ENCODE measurements at places on chromosomes 13 and 19. TPM values are rescaled to one million over a fixed set of nuclear protein-coding genes. Genes with fewer than 3 reads are reported as not detected.
A peak's percentile ranks its signal among the peaks of the same experiment; 100 is the strongest.

GRCh38 chr19:1765232-1765903 lies 12.1 kb downstream of the ONECUT3 start:
- no peak for DNase-seq

DNA sequence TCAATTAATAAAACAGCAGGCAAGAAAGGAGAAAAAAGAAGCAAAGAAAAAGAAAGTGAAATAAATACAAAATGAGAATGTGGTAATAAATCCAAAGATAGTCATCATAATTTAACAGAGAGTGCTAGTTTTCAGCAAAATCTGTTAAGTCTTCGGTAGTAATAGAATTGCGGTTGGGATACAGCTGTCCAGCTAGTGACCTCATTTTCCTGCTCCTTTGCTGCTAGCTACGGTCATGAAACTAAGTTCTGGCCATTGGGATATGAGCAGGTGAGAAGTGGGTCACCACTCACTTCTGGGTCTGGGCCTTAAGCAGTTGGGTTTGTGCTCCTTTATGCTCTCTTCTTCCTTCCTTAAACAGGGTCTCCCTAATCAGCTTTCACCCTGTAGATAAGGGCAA lies 11.7 kb upstream of the DGKH start:
- DNase-seq, result no peak

- DNase-seq, result no peak
Observed at GRCh38 chr19:10237702-10238101, 6.6 kb upstream of the S1PR2 start.

DNA sequence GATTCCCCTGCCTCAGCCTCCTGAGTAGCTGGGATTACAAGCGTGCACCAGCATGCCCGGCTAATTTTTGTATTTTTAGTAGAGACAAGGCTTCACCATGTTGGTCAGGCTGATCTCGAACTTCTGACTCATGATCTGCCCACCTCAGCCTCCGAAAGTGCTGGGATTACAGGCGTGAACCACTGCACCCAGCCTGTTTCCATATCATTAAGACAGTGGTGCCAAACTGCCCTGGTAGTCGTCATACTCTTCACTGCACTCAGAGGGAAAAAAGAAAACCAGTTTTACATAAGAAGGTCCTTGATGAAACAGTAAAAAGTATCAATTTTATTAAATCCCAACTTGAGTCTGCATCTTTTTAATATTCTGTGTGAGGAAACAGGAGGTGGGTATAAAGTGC lies 14.9 kb downstream of the CDADC1 start:
- no peak for DNase-seq

The DMKN gene
- 3.1 TPM for total RNA-seq

The TRPM4 gene
- total RNA-seq, result 17.0 TPM

The USHBP1 gene
- total RNA-seq, result 11.3 TPM

GRCh38 chr13:56187331-56187730 lies 953.4 kb upstream of the PRR20A start:
- DNase-seq, result peak; percentile 69

The CRLF1 gene
- 30.7 TPM for total RNA-seq

The IGFL2 gene
- total RNA-seq, result not detected

- DNase-seq, result no peak
Observed at GRCh38 chr13:26041444-26041843, 10.4 kb downstream of the SHISA2 start.

The METTL21C gene
- total RNA-seq, result not detected

The UQCR11 gene
- total RNA-seq, result 239 TPM

DNA sequence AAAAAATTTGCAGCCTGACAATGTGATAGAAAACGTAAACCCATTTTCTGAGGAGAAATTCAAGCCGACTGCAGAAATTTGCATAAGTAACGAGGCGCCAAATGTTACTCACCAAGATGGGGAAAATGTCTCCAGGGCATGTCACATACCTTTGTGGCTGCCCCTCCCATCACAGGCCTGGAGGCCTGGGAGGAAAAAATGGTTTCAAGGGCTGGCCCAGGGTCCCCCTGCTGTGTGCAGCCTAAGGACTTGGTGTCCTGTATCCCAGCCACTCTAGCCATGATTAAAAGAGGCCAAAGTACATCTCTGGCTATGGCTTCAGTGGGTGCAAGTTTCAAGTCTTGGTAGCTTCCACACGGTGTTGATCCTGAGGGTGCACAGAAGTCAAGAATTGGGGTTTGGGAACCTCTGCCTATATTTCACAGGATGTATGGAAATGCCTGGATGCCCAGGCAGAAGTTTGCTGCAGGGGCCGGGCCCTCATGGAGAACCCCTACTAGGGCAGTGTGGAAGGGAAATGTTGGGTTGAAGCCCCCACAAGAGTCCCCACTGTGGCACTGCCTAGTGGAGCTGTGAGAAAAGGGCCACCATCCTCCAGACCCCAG lies 1842.3 kb downstream of the PCDH9 start:
- no peak for DNase-seq

DNA sequence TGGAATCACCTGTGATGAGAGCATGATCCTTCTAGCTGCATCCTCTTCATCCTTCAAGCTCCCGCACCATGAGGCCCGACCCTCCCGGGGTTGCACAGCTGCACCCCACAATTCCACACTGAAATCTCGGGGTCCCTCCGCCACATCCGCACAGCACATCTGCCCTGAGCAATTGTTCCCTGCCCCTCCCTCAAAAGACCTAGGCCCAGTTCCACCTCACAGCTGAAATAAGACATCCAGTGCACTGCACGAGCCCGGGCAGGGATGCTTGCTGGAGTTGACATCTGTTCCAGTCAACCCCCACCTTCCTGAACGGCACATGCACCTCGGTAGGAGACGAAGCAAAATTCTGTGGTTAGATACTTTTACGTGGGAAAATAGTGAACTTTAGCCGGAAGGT lies 14.7 kb upstream of the SOX1 start:
- no peak for DNase-seq

GRCh38 chr13:103062079-103062478 lies 4.1 kb downstream of the SLC10A2 start:
- no peak for DNase-seq

- DNase-seq, result no peak
Observed at GRCh38 chr19:41309180-41310032, 566 bp upstream of the CCDC97 start.

DNA sequence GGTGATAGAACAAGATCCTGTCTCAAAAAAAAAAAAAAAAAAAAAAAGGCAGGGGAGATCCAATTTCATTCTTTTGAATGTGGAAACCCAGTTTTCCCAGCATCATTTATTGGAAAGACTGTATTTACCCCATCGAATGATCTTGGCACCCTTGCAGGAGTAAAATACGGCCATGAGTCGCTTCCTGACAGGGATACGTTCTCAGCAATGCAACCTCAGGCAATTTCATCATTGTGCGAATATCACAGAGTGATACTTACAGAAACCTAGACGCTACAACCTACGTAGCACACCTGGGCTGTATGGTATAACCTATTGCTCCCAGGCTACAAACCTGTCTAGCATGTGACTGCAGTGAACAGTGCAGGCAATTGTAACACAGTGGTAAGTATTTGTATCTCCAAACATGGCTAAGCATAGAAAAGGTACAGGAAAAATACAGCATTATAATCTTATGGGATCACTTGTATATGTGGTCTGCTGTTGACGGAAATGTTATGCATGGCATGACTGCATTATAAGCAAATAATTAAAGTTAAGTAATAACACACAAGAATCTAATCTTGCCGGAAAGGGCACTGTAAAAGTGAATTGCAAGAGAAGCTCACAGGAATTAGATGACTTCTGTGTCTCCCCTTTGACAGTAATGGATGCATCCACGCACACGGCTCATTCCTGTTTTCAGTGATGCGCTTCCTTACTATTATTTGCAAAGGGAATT lies 24.1 kb downstream of the RFX2 start:
- DNase-seq, result no peak

The JSRP1 gene
- total RNA-seq, result not detected

The LRRC4B gene
- 1.6 TPM for total RNA-seq

DNA sequence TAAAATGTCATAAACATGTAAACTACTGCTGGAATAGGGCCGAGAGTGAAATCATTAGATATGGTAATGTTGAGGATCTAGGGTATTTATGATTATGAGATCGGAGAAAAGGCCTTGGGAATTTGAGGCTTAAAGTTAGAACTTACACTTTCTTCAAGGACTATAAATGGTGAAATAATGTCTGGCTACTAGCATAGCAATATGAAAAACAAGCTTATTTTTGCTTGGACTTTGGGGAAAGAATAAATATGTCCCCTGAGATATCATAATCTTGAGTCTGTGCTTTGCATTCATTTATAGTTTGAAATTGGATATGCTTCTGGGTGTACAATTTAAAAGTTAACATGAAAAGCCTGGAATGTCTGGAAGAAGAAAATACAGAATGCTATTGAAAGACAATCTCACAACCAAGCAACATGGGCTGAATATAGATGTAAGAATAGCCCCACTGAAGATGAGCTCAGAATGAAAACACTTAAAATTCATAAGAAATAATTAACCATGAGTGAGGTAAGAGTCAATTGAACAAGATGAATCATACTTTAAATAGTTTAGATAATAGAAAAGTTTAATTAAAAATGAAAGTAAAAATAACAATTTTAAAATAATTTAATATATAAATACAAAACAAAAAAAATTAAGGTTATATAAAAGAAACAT lies 1555.4 kb upstream of the MIR17HG start:
- DNase-seq, result no peak

The FUT1 gene
- total RNA-seq, result 5.7 TPM

The NECTIN2 gene
- 103 TPM for total RNA-seq

DNA sequence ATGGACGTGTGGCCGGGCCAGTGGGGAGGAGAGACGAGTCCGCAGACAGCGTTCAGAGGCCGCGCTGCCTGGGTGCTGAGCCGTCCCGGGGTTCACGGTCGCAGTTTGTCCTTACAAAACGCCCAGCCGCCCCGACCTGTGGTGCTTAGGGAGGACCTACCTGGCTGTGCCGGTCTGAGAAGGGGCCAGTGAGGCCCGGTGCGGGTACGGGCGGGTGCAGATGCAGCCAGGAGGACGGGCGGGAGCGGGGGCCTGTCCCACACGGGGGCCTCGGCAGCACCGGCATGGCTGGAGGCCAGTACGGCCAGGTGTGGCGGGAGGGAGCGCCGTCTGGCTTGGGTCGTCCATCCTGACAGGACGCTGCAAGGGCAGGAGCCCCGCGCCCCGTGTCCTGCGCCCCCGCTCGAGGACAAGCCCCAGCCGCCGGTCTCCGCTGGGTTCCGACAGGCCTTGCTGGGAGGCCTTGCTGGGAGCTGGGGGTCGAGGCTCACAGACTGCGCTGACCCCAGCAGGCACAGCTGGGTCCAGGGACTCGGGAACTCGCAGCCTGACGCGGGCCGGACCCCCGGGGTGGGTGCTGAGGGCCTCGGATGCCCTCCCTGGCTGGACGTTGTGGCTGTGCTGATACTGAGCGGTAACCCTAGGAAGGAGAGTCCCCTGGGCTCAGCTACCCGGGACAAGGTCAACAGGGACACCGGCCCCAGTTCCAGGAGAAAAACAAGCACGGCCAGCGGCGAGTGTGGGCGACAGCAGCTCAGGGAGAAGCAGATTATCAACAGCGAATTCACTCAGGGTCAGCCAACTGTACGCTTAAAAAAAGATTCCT lies 5.3 kb upstream of the PROZ start:
- DNase-seq, result no peak
